ENCODE measurements at places on chromosomes 4 and X. TPM values are rescaled to one million over a fixed set of nuclear protein-coding genes. Genes with fewer than 3 reads are reported as not detected.

DNA sequence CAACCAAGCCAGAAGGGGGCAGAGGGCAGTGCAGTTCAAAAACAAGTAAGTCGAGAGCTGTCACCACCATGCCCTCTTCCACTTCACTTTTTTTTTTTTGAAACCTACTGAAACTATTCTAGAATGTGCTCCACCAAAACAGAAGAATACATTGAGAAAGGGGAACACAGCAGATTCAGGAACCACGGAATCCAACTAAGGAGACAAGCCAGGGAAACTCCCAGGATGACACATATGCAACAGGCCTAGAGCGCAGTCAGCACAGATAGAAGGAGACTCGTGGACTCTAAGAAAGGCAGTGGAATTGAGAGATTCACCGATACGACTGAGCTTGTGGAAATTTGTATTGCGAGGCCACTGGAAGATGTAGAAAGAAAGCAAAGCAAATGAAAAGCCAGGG is 66.1 kb downstream of the PHKA2 start:
- DNase-seq, result no peak

- DNase-seq, result no peak
Observed at GRCh38 chr4:46196086-46196485, 72.2 kb upstream of the GABRG1 start.

DNA sequence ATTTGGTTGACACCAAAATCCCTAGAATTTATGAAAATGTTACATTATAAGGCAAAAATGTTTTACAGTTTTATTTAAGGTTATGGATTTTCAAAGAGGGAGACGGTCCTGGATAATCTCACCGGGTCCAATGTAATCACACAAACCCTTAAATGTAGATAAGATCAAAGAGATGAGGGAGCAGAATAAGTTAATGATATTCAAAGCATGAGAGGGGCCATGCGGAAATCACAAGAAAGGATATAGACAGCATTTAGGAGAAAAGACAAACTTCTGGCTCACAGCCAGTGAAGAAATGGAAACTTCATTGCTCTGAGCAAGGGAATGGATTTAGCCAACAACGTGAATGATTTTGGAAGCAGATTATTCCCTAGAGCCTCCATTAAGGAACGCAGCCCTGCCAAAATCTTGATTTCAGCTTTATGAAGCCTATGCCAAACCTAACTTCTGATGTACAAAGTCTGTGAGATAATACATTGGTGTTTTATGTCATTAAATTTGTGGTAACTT is 684.4 kb upstream of the GNPDA2 start:
- peak; percentile 22 for DNase-seq

- DNase-seq, result no peak
Observed at GRCh38 chr4:70360460-70360859, at the start of gene SMR3A. Gene SMR3A (plus strand): TSS chr4:70360760. CDS start chr4:70362116, 1,356 bp downstream.

The CUL4B gene
- 67.9 TPM for total RNA-seq

The CHIC2 gene
- 39.5 TPM for total RNA-seq

The UGT2A1 gene
- total RNA-seq, result 0.94 TPM

The ARMCX2 gene
- 67.4 TPM for total RNA-seq

The CCDC110 gene
- total RNA-seq, result 2.0 TPM
